ENCODE measurements at places on chromosomes 7 and 10.
A peak's percentile ranks its signal among the peaks of the same experiment; 100 is the strongest.

DNA sequence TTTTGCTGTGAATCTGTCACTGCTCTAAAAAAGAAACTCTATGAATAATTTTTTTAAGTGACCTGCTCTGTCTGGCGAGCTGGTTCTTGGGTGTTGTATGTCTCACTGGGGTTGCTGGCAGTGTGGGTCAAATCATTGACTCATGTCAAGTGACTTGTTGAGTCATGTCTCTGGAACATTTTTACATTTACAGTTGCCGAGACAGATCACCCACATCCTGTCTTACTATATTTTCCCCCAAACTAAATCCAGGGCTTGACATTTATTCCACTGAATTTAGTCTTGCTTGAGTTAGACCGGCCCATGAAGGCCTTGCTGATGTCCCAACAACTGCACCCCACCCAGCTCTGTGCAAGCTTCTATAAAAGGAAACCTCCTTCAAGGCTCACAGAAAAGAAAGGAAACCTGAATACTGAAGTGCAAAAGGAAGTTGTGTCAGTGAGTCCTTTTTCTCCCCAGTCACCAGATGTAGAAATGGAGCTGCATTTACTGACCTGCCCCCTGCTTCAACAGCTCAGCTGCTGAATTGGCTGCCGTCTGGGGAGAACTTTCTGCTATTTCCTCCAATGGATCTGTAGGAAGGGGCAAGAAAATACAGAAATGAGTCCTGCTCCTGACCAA, 290.3 kb downstream of the TNS3 start:
- peak; percentile 53 for DNase-seq

DNA sequence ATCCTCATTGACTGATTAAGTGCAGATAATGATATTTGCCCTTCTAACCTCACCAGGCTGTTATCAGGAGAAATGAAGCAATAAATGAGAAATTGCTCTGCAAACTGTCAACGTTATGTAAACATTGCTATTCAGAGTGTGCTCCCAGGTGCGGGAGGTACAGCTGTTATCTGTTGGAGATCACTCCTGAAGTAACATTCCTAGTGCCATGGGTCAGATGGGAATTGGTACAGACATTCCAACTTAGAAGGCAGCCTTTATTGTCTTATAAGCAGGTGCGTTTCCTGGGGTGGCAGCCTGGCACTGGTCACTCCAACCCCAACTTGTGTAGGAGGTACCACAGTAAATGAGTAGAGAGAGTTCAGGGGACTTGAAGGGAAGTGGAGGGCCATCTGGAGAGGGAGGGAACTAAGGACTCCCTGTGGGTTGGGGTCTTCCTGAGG, 36.8 kb downstream of the HK1 start:
- no peak for DNase-seq

GRCh38 chr7:156162451-156162850, 350.2 kb upstream of the SHH start:
- DNase-seq: no peak

DNA sequence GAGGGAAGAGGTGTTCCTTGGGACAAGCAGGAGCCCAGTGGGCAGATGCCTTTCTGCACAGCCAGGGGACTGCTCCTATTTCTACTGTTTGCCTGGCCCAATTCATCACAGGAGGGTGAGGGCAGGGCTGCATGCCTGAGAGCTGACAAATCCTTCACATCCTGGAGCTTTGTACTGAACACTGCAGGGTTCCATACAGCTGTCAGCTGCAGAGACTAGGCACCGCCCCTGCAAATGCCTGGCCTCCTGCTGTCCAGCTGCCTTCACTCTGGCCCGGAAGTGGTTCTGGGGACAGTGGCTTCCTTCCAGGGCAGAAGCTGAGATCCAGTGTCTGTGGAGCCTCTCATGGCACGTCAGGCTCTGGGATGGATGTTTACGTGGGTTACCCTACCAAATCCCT, 470.7 kb downstream of the DNAJB6 start:
- no peak for DNase-seq

DNA sequence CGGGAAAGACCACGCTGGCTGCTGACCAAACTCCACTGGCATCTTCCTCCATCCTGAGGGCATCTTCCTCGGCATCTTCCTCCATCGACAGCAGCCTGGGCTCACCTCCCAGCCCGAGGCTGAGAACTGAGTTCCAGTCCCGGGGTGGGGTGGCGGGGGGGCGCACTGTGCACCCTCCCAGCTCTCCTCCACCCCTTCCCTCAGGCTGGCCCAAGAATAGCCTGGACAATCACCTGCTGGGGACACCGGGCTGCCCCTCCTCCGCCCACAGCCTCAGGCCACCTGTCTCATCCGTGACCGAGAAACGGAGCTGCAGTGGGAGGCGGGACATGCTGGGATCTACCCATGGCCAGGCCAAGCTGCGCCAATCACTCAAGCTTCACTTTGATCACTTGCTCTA, 37.2 kb downstream of the DIP2C start:
- no peak for DNase-seq

DNA sequence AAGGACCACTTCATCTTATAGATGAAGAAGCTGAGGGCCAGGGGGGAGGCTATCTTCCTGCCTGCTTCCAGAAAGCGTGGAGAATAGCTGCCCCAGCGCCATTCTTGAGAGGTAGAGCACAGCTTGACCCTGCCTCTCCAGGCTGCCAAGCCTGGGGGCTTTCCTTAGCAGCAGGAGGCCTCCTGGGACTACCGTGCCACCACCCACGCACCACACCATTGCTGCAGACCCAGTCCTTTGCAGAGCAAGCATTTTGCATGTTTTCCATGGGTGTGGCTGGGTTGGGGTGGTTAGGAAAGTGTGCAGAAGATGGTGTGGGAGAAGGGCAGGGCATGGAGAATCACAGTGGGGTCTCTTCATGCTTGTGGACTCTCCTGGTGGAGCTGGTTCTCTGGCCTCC, 64.9 kb downstream of the TBXAS1 start:
- no peak for DNase-seq

GRCh38 chr10:14670551-14671240, 104.0 kb downstream of the FAM107B start:
- DNase-seq: no peak

DNA sequence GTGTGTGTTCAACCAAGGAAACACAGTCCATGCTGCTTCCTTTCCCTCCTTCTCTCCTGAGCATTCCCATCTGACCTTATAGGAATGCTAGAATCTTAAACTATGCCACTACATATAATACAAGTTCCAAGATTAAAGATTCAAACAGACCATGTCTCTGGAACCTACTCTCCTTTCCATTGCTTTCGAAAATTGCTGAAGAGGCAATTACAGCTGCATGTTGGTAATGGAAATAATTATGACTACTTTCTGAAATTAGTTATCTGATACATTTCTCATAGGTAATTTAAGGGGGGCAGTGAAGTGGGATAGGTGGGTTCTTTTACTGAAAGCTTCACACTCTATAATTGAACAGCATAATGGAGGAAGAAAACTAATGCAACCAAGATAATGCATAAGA, 285.9 kb upstream of the YAE1 start:
- no peak for DNase-seq

DNA sequence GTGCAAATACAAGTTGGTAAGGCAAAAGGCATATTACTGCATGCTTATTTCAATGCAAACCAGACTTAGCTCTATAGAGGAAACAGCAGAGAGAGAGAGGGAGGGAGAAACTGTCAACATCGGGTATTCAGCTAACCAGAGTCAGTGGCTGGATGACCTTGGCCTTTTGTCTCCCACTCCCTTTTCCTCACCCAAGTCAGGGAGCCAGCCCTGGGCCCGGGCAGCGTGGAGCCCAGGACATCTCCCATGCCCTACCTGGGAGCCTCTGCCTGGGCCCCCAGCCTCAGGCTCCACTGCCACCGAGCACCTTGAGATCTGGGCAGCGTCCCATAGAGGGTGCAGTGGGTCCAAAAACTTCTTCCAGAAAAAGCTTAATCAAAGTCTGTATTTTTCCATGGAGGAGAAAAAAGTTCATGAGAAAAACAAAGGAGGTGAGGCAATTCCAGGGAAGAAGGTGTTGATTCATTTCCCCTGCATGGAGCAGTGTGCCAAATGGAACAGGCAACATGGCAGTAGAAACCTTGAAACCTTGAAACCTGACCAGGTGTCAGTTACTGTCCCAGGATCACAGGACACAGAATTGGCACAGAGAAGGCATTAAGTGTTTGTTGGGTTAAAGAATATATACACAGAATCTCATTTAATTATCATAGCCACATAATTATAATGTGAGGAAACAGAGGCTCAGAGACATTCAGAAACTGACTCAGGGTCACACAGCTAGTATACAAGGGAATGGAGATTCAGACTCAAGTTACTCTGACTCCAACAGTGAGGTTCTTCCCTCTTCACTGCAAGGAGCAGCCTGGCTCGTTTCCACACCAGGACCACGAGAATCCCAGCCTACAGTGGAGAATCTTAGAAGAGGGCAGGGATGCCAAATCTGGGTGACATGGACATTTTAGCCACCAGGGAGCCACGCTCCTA, 5.8 kb upstream of the NCOA4 start:
- no peak for DNase-seq

DNA sequence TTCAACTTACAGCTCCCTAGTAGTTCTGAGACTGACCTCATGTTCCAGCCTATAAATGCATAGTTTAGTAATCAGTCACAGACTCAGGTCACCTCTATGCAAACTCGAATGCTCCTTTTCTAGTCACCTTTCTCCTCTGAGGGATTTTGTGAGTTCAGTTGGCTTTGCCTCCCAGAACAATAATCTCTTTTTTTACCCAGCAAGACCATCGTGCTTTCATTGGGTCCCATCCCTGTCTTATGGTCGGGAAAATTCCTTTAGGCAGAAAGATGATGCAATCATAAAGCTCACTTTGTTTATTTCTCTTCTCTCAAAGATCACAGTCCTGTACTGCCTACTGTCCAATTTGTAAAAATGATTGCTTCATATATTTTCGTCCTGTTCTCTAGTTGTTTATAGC, 38.4 kb downstream of the TWIST1 start:
- DNase-seq: no peak

DNA sequence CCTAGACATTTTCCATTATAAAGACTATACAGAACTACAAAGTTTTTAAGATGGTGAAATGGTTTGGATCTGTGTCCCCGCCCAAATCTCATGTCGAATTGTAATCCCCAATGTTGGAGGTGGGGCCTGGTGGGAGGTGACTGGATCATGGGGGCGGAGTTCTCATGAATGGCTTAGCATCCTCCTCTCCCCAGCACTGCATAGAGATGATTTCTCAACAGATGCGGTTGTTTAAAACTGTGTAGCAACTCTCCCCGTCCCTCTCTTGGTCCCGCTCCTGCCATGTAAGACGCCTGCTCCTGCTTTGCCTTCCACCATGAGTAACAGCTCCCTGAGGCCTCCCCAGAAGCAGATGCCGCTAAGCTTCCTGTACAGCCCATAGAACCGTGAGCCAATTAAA, 1.6 kb downstream of the FAM133B start:
- DNase-seq: no peak

DNA sequence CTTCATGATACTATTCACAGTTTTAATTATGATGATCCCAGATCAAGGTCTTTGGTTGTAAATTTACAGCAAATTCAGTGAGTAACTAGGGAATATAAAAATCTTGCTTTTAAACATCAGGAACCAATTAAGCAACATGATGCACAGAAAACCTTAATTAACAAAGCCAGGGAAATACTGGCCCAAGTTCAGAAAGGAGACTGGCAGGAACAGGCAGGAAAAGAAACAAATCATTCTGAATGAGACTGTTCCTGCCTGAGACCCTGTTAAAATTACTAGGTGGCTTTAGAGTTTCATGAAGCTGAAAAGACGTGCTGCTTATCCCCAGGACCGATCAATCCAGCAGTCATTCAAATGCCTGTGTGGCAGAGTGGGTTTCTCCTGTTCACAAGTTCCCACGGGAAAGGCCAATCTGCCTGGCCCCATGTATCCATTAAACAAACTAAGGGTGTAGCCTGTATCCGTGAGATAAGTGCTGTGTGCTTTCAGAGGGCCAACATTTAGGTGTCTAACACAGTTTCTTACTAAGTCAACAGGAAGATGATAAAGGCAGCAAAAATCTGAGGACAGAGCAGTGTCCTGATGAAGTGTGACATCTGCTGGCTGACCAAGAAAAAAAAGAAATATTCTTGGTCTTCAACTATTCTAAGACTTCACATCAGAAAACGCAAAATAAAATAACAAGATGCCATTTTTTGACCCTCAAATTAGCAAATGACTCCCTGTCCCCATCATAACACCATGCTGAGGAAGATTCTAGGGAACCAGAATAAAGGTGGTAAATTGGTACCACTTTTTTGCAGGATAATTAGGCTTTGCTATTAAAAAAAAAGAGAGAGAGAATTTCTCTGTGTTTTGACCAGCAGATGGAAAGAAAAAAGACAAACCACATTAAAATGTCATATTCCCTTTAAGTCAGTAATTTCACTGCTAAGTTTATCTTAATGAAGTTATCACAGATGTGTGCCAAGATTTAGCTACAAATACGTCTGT, 34.2 kb downstream of the PUS7 start:
- DNase-seq: peak; percentile 24

DNA sequence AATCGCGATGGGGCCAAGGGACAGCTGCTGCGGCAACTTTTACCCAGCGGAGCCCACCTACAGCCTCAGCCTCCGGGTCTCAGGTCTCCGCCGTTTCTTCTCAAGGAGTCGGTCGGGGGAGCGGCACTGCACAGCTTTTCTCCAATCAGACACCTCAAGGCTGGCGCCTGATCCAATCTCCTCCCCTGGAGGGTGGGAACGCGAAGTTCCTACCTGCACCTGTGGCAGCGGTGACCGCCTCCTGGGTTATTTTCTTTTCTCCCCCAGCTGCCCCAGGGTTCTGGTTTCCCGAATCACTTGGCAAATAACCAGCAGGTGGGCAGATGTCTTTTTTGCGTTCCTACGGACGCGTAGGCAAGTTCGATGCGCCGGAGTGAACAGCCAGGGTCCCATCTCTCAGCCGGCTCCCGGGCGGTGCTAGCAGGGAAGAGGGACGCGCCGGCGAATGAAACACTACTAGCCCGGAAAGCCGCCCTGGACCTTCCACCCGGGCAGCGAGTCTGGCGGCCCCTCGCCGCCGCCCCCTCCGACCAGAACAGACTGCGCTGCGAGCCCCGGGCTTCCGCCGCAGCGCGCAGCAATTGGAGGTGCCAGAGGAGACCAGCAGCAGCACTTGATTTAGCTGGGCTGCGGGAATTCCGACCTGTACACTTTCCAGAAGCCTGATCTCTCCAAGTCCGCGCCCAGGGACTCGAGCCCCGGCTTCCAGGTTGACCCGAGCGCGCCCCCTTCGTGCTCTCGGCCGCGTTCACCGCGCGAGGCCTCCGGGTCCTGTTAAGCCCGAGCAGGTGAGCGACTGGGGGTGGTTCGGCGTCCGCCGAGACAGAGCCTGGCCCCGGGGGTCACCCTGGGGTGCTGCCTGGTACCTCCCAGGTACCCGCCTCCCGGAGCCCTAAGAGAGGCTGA, at the start of gene PRR15:
Gene PRR15 (plus strand): TSS at position 246 of the 906 bp plus-strand sequence. CDS start 2,495 bp downstream, outside the sequence.
- DNase-seq: peak; percentile 73

DNA sequence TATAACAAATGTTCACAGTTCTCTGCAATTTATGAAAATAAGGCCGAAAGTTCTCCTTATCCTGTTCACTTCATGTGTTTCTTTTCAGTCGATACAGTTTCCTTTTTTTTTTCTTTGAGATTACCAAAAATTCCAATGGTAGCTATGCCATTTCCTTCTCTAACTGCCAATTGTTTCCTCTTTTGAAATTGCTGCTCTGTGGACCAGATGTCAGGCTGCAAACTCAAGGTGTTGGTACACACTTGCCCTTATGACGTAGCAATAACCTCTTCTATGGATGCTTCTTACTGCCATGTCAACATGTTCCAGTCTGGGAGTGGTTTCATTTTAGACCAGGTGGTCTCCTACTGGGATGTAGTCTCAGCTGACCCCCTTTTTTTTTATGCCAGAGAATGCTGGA, 52.9 kb downstream of the CASD1 start:
- DNase-seq: peak; percentile 21

GRCh38 chr10:1670541-1671365, 66.6 kb downstream of the ADARB2 start:
- no peak for DNase-seq

GRCh38 chr7:77420986-77421672, 5.0 kb upstream of the GSAP start:
- no peak for DNase-seq
